Cardiac atrium fibroblast (primary cell): ENCODE measurements at places on chromosomes 2 and 18. TPM values are rescaled to one million over a fixed set of nuclear protein-coding genes. Genes with fewer than 3 reads are reported as not detected.

Gene CHRNG
- not detected in 2 replicates for total RNA-seq

Gene LYPD6
- not detected in 2 replicates for total RNA-seq

Gene ZDBF2
- 7.6 and 7.9 TPM in 2 replicates for total RNA-seq

Gene ALPG
- total RNA-seq = not detected in 2 replicates

Gene FBXO36
- total RNA-seq = 1.8 TPM in 2 replicates
